AG09309 (cell line): ENCODE measurements at places on chromosomes 2 and 18.

DNA sequence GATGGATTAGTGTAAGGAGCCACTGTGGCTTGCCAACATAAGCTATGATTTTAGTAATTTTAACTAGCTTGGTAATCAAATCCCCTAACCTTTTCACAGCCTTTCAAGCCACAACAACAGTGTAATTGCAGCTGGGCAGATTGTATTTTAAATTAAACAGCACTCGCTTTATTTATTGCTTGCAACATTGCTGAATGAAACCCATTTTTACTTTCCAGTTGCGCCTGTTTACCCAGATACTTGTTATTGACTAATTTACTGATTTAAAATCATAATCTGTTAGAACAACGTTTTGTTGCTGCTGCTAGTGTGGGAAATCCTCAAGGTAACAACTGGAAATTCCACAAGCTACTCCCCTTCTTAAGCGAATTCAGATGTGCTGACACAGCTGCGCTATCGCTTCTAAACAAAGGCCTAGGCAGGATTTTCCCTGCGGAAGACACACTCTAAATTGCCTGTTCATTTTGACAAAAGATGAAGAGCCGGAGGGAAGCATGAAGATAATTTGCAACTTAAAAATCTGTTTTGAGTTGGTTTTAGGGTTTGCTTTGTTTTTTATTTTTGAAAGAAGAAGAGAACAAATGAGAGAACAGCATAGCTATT lies 283.9 kb downstream of the ALPK2 start:
- DNase-seq: no peak

DNA sequence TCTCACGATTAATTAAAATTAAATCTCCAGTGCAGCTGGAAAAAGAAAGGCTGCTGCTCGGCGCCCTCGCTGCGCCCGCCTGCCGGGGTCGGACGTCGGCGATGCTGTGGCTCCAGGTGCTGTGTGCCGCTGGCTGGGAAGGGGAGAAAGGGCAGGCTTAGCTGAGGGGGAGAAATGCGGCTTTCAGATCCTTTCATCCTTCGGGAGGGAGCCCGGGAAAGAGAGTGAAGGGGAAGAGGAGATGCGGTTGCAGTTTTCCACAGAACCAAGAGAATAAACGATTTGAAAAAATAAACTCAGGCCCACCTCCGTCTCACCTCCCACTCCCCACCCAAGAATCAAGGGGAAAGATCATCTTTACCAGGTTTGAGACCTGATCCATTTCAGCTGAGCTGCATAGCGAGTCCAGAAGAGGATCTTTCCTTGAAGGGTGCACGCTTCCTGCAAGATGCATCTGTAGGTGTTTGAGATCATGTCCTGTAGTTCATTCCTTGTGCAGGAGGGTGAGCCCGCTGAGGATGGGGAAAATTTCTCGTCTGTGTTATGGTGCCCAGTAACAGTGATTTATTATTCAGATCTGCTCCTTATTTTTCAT lies 495 bp downstream of the TMEM169 start:
- DNase-seq: no peak

GRCh38 chr2:119246884-119247843 lies 23.5 kb downstream of the STEAP3 start:
- no peak for DNase-seq

GRCh38 chr2:55500025-55500424 lies 19.5 kb upstream of the CFAP36 start:
- no peak for DNase-seq

GRCh38 chr18:67652288-67652687 lies 135.8 kb upstream of the DSEL start:
- DNase-seq: no peak

DNA sequence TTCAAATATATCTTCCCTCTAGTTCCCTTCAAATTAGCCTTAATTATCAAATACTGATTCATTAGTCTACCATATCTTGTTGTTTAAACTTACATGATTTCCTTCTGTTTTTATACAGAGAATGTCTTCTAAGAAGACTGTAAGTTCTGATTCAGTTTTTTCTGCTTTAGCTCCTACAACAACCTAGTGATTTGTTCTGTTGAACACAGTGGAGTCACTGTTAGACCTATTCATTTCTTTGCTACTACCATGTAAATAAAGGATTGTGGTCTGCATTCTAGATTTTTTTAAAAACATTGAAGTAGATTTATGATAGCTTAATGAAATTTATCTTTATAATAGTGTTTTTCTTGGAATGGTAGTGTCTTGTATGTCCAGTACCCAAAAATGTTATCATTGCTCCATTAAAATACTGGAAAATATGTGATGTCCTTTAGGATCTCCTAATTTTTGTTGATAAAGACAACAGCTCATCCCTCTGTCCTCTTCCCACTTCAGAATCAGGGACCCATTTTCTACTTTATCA lies 146.4 kb downstream of the MBD5 start:
- DNase-seq: no peak

DNA sequence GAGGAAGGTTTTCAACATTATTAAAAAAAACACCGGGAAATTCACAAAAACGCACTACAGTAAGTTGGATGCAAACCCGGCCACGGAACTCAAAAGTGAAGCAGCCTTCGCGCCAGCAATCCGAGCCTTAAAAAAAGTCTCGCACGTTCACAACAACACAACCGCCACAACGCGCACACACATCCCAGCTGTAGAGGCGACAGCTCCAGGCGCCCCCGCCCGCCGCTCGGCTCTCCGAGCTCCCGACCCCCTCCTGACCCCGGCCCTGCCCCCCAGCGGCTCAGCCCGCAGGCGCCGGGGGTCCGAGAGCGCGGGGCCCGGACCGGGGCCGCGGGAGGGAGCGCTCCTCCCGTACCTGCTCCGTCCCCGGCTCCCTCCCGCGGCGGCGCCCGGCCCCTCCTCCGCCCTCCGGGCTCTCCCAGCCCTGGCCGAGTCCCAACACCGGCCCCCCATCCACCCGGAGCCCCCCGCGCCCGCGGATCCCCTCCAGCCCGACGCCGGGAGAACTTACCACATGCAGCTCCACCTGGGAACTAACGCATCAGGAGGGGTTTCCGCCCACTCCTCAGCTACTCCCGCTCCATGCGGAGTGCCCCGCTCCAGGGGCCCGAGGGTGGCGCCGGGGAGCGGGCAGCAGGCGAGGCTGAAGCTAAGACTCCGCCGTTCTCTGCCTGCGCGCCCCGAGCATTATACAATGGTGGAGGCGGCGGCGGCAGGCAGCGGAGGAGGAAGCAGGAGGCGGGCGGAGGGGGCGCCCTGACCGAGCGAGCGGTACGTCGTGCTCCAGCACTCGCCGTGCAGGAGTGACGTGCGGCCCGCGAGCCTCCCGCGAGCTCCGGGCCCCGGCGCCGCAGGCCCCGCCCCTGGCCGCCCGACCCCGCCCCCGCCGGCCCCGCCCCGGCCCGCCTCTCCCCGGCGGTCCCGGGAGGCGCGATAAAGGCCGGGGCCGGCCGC lies at the start of gene SERTAD2:
Gene SERTAD2, minus strand, starts transcription at position 805 of the 954 bp plus-strand sequence. CDS start 17,042 bp downstream, outside the sequence.
- peak; percentile 37 for DNase-seq

DNA sequence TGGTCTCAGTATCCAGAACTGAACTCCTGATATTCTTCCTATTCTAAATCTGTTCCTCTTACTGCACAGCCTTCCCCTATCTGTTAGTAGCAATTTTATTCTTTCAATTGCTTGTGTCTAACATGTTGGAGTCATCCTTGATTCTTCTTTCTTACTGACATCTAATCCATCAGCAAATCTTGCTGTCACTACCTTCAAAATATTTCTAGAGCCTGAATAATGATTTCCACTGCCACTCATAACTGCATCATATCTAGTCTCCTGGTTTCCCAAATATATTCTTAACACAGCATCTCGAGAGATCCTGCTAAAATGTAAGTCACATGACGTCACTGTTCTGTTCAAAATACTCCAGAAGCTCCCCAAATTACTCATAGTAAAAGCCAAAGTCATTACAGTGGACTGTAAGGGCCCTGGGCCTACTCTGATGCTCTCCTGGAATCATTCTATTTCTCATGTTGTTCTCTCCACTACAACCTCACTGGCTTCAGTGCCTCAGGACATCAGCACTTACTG lies 95.2 kb downstream of the THSD7B start:
- DNase-seq: no peak

DNA sequence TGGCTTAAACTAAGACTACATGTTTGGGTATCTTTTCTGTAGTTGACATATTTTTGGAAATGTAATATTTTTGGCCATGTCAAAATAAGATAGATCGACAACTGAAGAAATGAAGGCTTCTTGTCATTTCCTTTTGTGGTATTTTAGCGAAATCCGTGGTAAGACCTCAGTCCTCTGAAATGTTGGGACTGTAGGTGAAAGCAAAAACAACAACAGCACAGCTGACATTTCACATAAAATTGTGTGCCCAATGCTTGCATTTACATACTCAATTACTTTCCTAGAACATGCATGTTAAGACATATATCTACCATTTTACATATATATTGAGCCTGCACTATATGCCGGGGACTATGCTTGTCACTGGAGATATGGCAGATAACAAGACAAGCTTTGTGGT lies 50.2 kb downstream of the SPP2 start:
- DNase-seq: no peak

DNA sequence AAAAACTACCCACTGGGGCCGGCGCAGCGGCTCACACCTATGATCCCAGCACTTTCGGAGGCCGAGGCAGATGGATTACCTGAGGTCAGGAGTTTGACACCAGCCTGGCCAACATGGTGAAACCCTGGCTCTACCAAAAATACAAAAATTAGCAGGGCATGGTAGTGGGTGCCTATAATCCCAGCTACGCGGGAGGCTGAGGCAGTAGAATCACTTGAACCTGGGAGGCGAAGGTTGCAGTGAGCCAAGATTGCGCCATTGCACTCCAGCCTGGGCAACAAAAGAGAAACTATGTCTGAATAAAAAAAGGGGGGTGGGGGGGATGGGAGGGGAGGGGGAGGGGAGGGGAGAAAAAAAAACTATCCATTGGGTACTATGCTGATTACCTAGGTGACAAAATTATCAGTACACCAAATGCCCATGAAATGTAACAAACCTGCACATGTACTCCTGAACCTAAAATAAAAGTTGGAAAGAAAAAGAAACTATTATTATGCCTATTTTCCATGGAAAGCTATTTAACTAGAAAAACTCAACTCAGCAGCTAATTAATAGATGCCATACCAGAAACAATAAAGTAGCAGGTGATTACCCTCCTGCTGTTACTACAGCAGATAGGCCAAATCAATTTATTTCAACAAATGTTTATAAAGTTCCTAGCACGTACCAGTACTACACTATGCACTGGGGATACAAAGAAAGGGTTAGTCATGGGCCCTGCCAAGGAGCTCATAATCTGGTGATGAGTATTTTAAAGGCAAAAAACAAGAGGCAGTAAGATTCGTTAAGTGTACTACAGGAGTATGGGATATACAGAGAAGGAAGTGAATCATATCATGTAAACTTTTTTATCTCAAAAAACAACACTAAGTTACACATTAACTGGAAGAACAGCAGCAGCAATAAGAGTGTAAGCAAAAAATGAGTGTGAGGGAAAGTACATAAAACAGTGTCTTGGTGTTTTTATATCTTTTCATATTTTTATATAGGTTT lies 112.8 kb upstream of the SLC39A10 start:
- no peak for DNase-seq
